ENCODE measurements at places on chromosomes 3 and 15.

DNA sequence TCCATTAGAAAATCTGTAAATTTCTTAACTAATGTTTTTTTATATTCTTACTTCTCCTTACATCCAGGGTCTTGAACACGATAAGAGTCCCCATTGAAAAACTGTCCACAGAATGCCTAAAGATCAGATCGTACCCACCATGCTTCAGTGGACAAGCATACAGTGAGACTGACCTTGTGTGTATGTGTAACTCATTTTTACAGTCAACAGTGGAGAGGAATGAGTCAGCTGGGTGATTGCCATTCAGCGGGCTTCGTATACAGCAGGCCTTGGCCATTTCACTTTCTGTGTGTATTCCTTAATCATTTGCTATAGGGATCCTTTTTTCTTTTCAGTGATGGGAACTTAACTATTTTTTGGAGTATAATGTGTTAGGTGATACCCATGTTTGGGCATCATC is 10.6 kb downstream of the PARP14 start:
- no peak for DNase-seq

- no peak for DNase-seq
These were observed 226.5 kb downstream of the XXYLT1 start for GRCh38 chr3:195044411-195044810.

- no peak for DNase-seq
These were observed 65.2 kb downstream of the RARB start for GRCh38 chr3:25493246-25493645.

- DNase-seq = no peak
These were observed 310.0 kb downstream of the CNTN3 start for GRCh38 chr3:74304424-74304823.

GRCh38 chr3:27632431-27633223 is 89.5 kb downstream of the EOMES start:
- no peak for DNase-seq

- DNase-seq = no peak
These were observed 65.0 kb downstream of the SRGAP3 start for GRCh38 chr3:9184461-9184835.

DNA sequence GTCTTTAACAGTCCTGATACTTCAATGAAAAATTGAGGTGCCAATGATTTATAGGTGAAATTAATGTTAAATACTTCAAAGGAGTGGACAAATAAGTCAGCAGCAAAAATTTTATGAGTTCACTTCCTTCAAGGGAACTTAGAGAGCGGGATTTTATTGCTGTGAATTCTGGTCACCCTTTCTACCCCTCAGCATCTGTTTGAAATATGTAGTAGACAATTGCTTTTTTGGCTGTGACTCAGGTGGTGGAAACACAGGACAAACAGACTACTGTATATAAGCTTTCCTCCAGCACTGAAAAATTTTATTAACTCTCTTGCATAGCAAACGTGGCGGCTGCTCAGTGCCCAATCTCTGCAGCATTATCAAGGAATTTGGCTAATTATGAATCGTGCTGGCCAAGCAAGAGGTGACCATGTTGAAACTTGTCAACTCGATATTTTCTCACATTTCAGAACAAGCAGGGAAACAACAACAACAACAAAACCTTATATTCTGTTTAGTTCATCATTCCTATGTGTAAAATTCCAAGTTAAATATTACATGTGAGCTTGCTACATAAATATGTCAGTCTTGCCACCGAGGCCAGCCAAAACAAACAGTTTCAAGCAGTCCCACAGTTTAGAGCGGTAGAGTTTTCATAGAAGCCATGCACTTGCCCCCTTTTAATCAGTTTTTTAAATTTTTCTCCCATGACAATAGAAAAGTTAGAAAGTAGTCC is 420.2 kb downstream of the FOXP1 start:
- DNase-seq = no peak

DNA sequence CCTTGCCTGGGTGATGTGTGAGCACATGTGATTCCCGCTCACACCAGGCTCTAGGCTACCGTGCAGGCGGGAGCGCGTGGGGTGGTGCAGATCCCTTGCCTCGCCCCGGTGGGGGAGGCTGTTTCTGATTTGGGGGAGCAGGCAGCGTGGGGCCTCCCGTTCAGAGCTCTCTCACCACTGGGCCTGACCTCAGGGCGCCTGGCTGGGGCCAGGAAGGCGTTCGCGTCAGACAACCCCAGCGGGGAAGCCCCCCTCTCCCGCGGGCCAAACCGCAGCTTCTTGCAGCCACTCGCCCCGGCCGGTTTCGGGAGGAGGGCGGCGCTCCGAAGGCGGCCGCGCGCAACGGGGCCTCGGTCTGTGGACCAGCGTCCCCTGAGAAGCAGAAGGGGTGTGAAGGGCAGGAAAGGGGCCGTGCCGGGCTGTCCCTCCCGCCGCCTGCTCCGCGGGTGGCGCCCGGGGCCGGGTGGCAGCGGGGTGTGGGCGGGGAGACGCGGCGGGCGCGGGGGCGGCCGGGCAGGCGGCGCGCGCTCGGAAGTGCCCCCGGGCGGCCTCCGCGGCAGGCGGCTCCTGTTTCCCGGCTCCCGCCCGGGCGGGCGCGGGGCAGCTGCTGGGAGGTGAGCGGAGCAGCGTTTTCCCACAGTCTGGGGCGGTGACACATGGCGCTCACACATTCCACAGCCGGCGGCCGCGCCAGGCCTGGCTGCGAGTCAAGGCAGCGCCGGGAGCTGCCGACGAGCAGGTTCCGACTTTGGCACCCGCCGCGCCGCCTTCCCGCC is 65.1 kb upstream of the HES1 start:
- DNase-seq = no peak

GRCh38 chr3:4030624-4031023 is 231.4 kb downstream of the LRRN1 start:
- no peak for DNase-seq

- no peak for DNase-seq
These were observed 92.9 kb downstream of the HCN4 start for GRCh38 chr15:73275862-73276261.

- peak; percentile 60 for DNase-seq
These were observed 105.0 kb upstream of the GAP43 start for GRCh38 chr3:115518100-115518852.

DNA sequence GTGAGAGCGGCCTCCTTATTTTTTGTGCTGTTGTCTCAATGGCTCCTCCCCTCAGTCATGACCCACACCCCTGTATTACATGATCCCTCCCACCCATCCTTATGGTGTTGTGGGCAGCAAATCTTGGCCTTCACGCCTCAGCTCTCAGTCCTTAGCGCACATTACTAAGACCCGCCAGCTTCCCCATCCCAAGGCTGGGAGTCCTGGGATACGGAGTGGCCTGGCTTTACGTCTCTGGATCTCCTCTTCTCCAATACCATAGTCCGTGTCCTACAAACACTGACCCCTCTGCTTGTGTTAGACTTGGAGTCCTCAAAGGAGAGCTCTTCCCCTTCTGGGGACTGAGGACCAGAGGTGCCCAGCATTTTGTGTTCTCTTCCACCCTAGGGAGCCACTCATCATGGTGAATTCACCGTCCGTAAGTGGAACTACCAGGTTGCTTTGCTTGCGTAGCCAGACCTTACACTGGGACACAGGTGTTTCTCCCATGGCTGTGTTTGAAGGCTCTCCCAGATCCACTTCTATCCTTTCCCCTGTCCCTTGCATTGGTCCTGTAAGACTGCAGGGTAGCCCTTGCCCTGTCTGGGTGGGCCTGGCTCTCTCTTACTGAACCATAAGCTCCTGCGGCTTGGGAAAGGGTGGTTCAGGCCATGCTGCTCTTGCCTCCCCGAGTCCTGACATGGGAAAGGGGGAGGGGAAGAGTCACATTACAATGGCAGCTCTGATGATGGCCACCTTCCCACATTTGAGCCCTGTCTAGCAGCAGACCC is 13.6 kb downstream of the GRM2 start:
- no peak for DNase-seq

DNA sequence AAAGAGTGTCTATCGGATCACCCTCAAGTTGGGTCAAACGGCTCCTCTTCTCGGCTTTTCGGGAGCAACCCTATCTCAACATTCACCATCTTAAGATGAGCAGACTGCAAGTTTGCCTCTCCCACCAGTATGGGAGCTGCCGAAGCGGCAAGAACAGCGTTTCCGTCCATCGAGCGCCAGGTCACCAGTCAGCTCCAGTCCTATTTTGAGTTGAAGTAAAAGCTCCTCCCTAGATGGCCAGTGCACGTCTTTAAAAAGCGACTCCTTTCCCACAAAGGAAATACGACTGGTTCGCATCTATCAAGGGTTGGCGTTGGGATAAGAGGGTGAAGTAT is 369 bp upstream of the U2SURP start:
- no peak for DNase-seq

GRCh38 chr15:97984157-97984556 is 23.7 kb downstream of the ARRDC4 start:
- no peak for DNase-seq

GRCh38 chr3:38840987-38841386 is 25.0 kb upstream of the SCN10A start:
- no peak for DNase-seq

DNA sequence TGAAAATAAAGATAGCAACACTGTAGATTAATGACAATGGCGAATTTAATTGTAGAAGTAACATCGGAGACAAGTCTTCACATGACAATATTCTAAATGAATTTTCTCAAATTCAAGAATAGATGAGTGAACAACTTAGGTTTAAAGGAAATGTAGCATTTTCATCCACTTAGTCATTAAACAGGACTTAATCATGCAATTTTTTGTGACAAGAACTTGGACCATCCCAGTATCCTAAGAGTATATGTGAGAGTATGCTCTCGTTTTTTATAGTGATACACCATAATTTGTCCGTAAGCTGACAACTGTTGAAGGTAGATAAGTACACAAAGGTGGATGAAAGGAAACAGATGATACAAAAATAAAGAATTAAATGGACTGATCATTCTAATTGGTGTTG is 81.5 kb downstream of the DLG1 start:
- no peak for DNase-seq

DNA sequence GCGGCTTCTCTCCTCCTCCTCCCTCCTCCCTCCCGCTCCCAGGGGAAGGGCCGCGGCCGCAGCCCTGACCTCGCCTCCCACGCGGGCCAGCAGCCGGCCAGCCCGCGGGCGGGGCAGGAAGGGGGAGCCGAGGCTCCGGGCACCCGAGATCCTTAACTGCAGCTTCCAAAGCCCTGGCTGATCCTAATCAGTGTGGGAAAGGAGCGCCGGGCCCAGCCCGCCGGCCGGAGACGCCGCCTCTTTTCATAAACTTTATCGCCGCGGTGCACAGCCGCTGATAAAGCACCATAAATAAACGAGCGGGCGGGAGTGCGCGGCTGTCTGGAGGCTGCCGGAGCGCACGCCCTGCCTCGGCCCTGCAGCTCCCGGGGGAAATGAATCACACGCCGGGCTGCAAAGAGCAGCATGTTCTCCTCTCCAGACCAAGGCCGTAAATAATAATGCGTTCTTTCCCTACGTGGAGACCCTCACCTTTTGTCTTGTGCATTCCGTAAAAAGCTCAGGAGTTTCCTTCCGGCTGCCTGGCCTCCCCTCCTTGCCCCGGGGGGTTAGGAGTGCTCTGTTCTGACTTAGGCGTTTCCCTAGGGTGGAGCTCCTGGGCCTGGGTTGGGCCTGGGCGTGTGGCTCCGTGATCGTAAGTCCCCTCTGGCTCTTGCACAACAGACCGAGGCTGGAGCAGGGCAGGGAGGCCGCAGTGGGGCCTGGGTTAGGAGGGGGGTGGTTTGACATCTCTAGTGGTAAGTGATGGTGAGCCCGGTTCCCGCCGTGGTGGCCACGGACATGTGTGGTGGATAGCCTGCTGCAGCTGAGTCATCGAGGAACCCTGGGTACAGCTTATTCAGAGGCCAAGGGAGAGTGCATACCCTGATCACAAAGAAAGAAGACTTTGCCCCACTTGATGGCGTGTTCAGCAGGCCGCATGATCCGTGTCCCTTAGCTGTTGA is 132.6 kb upstream of the HES1 start:
- DNase-seq = peak; percentile 63

DNA sequence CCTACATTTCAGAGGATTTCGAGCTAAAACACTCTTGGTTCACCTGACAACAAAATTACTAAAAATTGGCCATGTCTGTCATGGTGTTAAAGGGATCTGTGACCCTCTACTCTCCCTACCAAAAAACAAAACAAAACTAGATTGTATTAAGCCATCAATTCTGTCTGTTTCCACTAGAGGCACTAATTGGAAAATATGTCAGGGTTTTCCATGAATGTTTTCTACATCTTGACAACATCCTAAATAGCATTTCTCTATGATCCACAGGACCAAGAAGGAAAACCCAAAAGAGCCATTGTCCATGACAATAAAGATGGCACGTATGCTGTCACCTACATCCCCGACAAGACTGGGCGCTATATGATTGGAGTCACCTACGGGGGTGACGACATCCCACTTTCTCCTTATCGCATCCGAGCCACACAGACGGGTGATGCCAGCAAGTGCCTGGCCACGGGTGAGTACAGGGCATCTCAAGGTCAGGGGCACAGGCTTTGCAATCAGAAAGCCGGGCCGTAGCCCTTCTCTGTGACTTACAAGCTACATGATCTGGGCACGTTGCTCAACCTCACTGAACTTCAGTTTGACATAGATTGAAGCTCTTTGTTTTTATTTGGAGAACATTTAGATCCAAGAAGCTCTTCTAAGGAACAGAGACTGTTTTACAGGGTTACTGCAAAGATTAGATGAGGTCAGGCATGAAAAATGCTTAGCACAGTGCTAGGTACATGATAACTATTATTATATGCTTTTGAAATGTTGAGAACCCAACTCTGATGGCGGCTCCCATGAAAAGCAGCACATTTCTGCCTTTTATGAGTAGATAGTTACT is 74.8 kb downstream of the DNASE1L3 start:
- no peak for DNase-seq

DNA sequence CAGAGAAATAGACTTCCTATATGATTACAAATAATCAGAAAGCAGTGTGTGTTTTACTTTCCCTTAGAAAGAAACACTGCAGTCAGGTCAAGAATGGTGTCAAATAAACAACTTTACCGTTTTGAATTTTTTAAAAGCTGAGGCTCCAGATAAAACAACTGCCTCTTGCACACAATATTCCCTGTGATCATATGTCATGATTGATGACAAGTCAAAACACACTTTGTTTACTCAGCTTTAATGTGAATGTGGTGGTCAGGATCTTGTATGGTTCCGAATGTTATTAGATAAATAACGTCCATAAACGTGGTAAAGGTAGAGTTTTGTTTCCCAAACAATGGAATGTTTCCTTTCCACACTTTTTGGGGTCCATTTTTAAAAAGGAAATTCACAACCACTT is 428.4 kb upstream of the MDFIC2 start:
- no peak for DNase-seq

- no peak for DNase-seq
These were observed 31.3 kb downstream of the SHQ1 start for GRCh38 chr3:72816862-72817355.

- DNase-seq = peak; percentile 28
These were observed 309.6 kb downstream of the TUSC7 start for GRCh38 chr3:117019082-117019713.

DNA sequence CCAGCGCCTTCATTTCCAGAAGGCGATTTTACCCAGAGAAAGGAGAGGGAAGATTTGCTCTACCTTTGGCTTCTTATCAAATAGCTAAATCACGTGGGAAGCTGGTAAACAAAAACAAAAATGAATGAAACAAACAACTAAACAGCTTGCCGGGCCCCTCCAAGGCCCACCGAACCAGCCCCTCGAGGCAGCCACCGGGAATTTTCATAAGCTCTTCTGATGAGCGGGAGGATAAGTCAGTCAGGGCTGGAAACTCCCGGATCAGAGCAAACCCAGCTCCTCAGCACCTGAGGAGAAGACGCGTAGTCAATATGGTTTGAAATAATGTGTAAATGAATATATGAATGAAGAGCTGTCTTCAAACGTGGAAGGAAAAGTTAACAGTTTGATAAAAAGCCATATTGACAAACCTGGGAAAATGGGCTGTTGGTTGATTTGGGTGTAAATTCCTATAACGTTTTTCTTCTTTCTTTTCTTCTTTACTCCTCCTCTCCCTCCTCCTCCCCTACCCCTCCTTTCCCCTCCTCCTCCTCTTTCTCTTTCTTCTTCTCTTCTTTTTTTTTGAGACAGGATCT is 10.7 kb downstream of the RPLP1 start:
- no peak for DNase-seq

Measured in AG04449 (cell line).